ENCODE measurements at places on chromosomes 11 and 22.

- DNase-seq = no peak
These were observed 939.0 kb downstream of the BRD1 start for GRCh38 chr22:48888466-48889208.

DNA sequence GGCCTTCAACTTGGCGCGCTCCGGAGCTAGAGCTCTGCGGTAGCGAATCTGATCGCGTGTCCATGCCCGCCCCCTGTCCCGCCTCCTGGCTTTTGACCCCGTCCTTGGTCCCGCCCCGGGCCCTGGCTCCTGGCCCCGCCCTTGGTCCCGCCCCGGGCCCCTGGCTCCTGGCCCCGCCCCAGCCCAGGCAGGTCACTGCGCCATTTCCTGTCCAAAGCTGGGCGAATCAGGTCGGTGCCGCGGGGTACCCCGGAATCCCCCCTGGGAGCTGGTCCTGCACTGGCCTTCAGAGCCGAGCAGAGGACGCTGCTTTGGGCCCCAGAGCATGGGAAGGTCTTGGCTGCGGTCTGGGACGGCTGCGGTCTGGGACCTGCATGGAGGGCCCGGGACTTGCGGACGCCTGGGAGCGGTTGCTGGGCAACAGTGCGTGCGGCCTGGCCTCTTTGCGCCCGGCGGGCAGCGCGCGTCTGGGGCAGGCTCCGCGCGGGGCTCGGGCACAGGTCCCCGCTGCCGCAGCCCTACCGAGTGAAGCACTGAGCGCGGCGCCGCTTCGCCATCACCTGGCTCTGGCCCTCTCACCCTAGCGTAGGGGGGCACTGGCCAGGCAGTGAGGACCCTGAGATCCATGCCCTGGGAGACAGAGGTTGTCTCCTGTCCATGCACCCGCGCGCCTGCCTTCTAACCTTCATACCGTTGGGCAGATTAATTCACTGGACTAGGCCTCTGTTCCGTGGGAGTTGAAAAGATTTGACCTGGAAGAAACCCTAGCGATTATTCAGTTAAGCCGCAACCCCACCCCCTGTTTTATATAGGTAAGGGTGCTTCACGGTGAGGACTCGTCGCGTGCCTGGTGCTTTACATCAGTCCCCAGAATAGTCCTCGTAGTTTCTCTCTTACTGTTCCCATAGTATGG is at the start of gene TTC12:
TSS of gene TTC12 (plus strand) at position 195 of the 913 bp plus-strand sequence. CDS start 1,675 bp downstream, outside the sequence.
- DNase-seq = peak; percentile 92

DNA sequence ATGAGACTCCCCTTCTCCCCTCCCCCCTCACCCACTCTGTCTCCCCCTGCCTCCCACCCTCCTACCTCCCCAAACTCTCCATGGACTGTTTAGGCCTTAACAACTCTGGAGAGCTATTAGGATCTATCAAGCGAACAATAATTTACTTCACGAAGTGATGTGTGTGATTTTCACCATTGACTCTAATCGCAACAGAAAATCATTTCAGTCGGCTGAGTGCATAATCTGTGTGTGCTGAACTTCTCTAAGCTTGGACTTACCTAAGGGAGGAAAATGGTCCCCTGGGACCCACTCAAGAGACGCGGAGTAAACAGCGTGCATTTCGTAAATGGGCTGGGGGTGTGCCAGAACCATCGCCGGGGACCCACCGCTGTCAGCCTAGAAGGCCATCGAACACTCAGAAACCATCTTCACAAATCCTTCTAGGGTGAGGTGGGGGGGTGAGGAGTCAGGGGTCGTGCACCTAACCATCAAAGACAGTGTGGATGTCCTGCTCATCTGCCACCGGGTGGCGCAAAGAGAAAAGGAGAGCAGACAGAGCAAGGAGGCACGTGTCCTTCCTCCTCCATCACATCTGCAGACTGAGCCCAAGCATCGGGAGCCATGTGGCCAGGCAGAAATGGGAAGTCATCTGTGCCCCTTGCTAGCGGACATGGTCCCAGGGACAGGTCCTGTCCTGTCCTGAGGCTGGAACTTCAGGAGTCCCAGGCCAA is 62.1 kb upstream of the NUP50 start:
- DNase-seq = peak; percentile 86

- DNase-seq = no peak
These were observed 41.6 kb downstream of the NTM start for GRCh38 chr11:131412061-131412460.

DNA sequence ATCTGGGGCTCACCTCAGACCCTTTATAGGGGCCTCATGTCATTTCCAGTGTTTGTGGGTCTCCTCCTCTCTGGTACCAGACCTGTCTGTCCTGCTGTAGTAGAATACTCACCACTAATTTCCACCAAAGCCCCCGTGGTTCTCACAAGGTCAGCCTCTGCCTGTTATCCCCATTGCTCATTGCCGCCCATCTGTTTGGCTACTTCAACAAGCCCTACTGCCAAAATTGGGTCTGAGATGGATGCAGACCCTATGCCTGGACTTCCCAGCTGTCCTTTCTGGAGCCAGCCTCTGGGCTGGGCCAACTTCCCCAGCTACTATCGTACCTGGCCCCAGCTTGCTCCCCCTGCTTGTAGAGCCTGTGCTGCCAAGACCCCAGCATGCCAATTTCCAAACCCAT is 152.1 kb upstream of the ISX start:
- no peak for DNase-seq

Data from inflammatory macrophage treated with lipopolysaccharide for 4 hours (primary cell).